Activated CD4-positive, alpha-beta T cell treated with anti-CD3 and anti-CD28 coated beads, Interleukin-2, amount 50 U/mL, for 4 hours (primary cell): ENCODE measurements at places on chromosomes 11 and 22.
A peak's percentile ranks its signal among the peaks of the same experiment; 100 is the strongest.

DNA sequence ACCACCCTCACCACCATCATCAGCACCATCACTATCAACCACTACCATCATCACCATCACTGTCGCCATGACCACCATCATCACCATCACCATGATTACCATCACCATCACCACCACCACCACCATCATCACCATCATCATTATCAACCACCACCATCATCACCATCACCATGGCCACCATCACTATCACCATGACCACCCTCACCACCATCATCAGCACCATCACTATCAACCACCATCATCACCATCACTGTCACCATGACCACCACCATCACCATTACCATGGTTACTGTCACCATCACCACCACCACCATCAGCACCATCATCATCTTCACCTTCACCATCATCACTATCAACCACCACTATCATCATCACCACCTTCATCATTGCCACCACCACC, 183.4 kb downstream of the SHANK2 start:
- no peak for DNase-seq

DNA sequence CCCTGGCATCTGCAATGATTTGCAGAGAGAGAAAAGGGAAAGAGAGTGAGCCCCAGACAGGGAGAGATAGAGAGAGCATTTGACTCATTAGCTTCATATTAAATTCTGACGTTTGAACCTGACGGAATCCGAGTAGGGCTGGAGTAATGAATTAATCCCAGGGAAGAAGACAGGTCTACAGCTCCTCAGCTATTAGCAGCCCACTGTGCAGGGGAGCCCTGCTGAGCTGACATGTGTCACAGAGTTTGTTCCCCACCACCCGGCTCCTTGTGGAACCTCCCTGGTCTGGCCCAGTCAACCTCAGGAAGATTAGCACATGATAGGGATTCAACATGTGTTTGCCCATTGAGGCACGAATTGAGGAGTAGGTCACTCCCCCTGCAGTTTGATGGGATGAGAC, 404.0 kb downstream of the BUD13 start:
- DNase-seq, result no peak

DNA sequence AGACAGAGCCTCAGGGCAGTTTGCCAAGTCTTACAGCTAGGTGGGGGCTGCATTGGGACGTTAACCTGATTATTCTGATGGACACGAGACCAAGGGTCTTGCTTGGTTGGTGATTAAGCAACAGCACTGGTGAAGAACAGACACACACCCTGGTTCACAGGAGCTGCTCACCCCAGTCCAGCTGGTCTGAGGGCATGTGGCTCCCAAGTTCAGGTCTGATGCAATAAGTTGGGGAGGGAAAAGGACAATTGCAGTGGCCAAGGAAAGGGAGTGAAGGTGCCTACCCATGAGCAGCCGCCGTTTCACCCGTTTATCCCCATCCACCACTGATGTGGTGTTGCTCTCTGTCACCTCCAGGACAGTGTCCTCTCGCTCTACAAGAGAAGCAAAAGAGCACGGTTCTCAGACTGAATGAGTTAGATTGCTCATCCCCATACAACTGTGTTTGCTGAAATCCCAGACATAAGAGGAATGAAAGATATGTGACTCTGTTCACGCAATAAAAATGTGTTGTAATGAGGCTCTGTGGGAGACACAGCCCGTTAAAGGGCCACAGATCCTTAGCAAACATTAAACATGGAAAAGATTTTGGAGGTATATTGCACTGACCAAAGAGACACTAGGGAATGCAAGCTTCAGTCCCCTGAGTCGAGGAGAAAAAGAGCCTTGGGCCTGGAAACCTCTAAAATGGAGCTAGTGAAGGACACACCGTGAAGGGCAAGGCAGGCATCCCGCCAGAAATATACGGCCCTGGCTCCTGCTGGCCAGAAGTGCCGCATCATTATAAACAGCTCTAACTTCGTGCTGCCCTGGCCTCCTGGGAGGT, 25.6 kb downstream of the SCUBE2 start:
- no peak for DNase-seq

GRCh38 chr22:34934261-34934660, 131.7 kb upstream of the ISX start:
- no peak for DNase-seq

- DNase-seq, result no peak
Measured at GRCh38 chr11:13119361-13119760, 110.2 kb downstream of the RASSF10 start.

DNA sequence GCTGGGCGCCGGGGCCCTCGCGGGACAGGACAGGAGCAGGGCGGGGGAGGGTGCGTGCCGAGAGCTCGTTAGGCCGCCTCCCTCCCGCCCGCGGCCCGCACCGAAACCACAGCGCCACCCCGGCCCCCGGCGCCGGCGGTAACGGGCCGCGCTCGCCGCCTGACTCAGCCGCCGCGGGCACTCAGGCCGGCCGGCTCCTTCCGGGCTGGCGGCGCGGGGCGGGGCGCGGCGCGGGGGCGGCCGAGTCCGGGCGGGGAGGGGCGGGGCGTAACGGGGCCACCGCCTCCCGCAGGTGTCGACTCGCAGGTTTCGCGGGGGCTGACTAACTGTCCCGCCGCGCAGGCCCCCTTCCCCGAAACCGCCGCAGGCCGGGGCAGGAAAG, at the start of gene AP5B1:
Gene AP5B1 (minus strand): TSS at position 207 of the 382 bp plus-strand sequence. CDS start 385 bp downstream, outside the sequence.
- DNase-seq, result peak; percentile 65

DNA sequence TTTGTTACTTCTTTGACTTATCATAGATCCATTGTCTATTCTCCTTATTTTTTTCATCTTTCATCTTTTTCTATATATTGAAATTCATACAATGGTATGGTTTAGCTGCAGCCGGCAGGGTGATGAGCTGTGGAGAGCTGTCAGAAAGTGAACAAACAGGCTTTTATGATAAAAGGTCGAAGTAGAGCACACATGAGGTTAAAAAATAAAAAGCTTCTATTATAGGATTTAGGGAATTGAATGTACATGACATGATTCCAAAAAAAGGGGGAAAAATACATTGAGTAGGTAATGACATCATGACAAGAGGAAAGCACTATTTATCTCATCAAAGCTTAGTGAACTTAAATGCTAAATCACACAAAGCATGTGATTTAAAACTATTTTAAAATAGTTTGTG, 884.8 kb downstream of the METTL15 start:
- no peak for DNase-seq
